C1 segment of cervical spinal cord (tissue), 14 donors: ENCODE measurements at places on chromosomes 16 and 17.
A peak's percentile ranks its signal among the peaks of the same experiment; 100 is the strongest.

GRCh38 chr17:70099884-70100283 is 24.9 kb downstream of the KCNJ16 start:
- no peak for DNase-seq

- DNase-seq = no peak
Observed at GRCh38 chr16:73028721-73029361, 19.1 kb downstream of the ZFHX3 start.

DNA sequence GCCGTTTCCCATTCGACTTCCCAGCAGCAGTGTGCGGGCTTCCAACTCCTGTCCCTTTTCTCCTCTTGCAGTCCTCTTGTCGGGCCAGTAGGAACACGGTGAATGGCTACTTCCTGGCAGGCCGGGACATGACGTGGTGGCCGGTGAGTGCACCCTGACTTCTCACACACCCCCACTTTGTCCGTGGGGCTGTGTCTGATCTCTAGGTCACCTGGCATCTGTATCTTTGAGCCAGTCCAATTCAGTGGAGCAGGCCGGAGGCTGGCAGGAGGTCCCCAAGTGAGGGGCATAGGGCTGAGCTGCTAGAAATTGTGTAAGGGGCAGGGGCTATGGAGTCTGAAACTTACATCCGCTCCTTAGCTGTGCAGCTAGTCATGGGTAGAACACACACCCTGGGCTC is 6.6 kb downstream of the SLC5A10 start:
- DNase-seq = no peak

DNA sequence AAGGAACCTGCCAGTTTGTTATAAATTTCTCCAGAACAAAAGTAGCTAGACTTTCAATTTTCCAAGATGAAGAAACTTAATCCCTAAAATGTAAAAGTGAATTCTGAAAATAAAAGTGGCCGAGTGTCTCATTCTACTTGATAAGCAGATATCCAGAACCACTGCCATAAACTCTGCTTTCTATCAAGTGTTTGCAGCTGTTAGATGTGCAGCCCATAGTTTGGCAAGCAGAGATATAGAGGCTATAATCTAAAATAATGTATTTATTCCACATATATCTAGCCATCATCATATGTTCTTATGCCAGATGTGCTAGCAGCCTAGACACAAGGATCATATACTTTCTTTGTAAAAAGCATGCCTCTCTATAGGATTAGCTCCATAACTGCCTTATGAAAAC is 14.7 kb upstream of the FBXL20 start:
- DNase-seq = no peak

GRCh38 chr16:76524356-76524755 is 247.2 kb downstream of the CNTNAP4 start:
- DNase-seq = no peak

- no peak for DNase-seq
Observed at GRCh38 chr17:39777534-39778365, 40.0 kb downstream of the GRB7 start.

GRCh38 chr17:16926061-16926511 is 45.8 kb downstream of the TNFRSF13B start:
- no peak for DNase-seq

- no peak for DNase-seq
Observed at GRCh38 chr17:9905902-9906301, 831 bp upstream of the RCVRN start.

DNA sequence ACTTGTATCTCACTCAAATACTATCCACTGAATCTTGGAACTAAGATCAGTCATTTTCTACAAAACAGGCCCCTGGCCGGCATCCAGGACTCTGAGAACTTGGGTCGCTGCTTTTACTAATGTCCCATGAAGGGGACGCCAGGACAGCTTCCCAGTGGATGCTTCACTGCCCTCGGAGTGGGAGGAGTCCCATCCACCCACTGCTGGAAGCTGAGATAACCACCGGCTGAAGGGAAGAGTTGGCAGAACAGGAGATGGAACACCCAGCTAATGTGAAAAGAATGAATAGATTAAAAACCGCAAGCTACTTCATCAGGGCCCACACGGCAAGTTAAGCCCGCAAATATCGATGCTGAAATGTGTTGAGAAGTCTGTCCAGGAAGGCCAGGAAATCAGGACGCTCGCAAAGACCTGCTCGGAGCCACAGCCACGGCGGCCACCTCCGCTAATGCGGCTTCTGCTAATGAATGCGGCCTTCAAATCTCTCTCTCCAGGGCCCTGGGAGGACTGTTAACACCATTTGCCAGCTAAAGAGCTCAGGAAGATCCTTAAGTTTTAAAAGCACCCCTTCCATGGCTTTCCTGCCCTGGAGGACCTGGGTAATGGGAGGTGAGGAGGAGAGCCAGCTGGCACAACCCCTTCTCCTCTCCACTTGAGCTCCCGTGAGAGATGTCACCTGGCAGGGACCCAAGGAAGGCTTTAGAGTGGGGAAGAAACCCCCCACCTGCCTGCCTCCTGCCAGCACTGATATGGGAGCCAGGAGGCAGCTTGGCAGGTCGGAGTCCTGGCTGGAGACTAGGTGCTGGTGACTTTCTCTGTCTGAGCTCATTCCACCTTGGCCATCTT is 226.6 kb upstream of the RPL38 start:
- DNase-seq = no peak

GRCh38 chr17:45677770-45678169 is 106.3 kb upstream of the CRHR1 start:
- DNase-seq = no peak

DNA sequence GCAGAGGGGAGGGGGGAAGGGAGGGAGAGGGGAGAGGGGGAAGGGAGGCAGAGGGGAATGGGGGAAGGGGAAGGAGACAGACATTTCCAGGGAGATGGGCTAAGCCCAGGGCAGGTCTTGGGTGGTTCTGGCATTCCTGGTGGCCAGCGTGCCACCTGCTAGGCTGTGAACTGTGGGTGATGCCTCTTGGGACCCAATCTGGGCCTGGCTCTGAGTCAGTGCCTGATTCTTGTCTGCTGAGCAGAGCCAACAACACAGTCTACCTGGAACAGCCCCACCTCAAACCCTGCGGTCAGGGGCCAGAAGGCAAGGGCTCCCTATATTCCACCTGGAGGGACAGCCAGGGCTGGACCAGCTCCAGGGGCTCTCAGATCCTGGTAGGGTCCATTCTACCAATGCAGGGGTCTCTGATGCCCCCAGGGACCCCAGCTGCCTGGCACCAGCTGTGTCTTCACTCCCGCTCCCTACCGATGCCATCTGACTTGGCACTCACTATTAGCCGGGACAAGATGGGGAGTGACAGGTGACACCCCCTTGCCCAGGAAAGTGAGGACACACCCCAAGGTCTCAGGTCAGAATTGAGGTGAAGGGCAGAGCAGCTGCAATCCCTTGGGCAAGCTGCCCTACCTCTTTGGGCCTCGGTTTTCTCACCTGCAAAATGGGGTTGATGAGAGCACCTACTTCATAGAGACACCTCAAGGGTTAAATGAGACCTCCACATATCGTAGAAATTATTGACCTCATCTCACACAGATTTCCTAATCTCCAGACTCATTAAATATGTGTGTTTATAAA is 87.2 kb downstream of the LITAF start:
- no peak for DNase-seq

DNA sequence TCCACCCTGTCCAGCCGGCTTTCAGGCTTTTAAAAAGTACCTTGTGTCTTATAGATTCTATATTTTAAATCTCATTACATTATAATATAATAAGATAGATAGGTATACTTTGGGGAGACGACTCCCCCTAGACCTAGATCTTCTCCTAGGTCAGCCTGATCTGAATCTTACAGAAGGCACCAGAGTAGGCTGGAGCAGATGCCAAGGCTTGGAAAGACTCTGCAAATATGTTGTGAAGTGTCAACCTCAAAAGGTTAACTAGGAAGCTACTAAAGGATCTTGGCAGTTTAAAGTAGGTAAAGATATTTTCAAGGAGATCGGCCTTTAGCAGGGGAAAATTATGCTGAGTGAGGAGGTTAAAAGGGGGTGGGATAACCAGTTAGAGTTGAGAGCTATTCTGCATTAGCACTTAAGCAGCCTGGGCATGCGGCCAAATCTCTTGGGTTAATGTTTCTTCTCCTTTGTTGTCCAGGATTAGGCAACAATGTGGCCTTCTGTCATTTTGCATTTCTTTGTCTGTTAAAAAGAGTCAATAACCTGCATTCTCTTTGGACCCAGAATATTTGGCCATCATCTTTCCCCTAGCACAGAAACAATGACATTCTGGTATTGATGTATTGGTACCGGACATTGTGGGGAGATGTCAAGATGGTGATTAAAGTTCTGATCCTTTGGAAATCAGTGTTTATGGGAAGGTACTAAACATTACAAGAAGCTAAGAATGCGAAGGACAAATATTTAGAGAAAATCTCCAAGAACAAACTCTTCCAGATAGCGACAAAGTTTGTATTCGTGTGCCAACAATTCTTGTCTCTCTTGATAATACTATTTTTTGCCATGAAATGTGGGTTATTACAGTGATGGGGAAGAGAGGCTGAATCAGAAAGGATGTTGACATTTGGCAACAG is 51.2 kb upstream of the DHX40 start:
- no peak for DNase-seq

DNA sequence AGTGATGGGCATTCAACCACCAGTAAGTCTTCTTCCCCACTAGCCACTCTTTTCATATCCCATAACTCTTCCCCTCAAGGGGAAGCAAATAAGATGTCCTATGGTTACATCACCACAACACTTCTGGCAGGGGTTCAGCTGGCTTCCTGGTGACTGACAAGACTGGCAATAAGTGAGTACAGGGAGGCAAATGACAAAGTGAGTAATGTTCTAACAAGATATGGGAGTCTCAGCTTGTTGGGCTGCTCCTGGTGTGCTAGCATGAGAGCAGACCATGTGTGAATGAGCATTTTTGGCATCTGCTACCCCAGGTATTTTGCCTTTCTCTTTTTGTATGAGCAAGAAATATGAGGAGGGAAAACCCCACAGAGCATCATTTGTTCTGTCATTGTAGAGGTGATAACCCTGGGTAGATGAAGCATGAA is 9.9 kb downstream of the TMIGD1 start:
- no peak for DNase-seq

DNA sequence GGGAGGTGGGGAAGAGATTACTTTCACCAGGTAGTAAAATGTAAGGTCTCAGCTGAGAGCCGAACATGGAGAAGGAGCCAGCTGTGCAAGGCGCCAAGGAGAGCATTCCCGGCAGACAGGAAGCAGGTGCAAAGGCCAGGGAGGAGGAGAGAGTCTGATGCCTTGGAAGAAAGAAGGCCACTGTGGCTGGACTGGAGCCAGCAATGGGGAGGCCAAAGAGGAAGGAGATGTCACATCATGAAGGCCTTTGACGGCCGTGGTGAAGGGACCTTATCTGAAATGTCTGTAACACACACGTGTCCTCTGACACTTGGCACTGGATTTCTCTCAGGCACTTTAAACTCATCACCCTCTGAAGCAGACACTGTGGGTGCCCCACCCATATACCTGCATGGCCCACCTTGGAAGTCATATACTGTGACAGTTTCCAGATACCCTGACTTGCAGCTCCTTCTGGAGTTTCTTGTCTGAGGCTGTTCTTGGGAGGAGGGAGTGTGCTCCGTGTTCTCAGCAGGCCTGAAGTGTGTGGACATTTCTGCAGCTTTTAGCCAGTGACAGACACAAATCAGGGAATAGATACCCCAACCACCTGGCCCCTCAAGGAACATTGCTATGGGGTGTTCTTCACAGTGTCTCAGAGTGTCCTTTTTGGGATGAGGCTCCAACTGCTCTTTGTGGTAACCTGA is 1.9 kb upstream of the SLC5A2 start:
- no peak for DNase-seq

DNA sequence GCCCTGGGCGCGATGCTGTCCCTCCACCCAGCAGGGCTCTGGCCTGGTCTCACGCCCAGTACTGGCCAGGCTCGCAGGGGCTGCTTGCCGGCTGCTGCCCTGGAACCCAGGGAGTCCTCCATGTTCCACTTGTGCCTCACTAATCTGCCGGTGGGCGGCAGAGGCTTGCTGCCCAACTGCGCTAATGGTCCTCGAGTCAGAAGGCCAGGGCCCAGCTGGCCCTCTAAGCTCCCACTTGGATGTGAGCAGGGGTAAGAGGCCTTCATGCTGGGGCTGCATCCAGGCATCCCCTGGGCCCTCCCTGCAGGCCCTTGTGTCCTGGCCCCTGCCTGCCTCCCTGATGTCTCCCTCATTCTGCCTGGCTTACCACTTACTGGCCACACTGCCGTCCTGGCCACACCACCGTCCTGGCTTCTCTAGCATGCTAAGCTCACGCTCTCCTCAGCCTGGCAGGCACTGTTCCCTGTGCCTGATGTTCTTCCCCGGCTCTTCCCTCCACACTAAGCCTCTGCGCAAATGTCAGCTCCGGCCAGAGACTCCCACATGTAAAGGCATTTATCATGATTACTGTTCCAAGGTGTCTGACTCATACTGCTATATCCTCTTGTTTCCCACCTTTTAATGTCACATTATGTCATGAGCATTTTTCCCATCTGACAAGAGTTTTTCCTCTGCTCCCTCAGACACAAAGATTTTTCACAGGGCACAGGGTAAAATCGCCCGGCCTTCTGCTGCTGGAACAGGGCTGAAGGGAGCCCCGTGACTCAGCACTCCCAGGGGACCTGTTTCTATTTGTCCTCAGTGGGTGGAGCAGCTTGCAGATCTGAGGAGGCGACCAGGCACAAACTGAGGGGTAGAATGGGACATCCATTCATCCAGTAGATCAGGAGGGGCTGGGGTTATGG is 15.9 kb downstream of the B9D1 start:
- DNase-seq = peak; percentile 75

- DNase-seq = no peak
Observed at GRCh38 chr16:2426941-2427361, 2.3 kb upstream of the CCNF start.

DNA sequence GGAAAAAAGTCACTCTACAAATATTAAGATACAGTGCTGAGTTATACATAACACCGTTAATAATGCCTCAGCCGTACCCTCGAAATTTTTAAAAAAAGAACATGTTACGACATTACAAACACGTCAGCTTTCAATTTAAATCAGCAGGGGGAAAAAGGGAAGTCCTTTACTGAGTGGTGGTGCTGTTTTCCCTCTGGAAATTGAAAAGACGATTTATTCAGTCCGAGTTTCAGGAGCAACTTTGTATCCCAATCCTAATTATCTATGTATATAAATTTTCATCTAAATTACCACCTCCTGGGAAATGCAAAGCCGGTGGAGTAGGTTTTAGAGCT is 1.3 kb downstream of the NETO2 start:
- DNase-seq = no peak

GRCh38 chr17:40417258-40417608 is 463 bp downstream of the TOP2A start:
- no peak for DNase-seq

GRCh38 chr17:10309003-10309974 is 63.5 kb downstream of the MYH13 start:
- DNase-seq = no peak

DNA sequence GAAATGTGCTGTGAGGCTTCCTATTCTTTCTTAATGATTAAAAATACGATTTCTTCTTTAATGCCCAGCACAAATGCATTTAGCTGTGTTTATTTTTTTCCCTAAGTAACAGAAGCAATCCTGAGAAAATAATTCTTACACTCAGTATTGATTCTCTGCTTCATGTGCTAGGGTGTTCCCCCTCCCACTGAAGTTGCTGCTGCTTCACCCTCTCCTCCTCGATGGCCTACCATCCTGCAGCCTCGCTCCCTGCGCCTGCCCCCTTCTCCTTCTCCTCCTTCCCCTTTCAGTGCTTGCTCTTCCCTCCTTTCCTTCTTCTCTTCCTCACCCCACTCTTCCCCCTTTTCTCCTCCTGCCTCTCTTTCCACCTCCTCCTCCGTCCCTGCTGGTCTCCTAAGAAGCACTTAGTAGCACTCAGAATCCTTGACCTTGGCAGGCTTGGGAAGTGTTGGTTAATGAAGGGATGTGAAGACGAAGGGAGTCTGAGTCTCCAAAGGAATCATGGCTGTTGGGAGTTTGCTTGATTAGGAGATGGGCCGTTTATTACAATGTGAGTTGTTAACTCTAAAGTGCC is 119.7 kb downstream of the RPTOR start:
- DNase-seq = no peak

GRCh38 chr17:72118335-72119076 is 2.3 kb upstream of the SOX9 start:
- DNase-seq = peak; percentile 67
